ENCODE measurements at places on chromosomes 16 and 17. TPM values are rescaled to one million over a fixed set of nuclear protein-coding genes. Genes with fewer than 3 reads are reported as not detected.

The MEOX1 gene
- 9.0 TPM for total RNA-seq

The C1QL1 gene
- 0.52 TPM for total RNA-seq

The HS3ST3A1 gene
- 6.3 TPM for total RNA-seq

The ATP2A1 gene
- total RNA-seq: 1.6 TPM

The ADAD2 gene
- not detected for total RNA-seq

The KRTAP3-1 gene
- total RNA-seq: not detected

The KRT33B gene
- total RNA-seq: not detected
